ENCODE measurements at places on chromosomes 6 and 20.

GRCh38 chr6:161493576-161494118 lies 219.8 kb upstream of the AGPAT4 start:
- no peak for DNase-seq

DNA sequence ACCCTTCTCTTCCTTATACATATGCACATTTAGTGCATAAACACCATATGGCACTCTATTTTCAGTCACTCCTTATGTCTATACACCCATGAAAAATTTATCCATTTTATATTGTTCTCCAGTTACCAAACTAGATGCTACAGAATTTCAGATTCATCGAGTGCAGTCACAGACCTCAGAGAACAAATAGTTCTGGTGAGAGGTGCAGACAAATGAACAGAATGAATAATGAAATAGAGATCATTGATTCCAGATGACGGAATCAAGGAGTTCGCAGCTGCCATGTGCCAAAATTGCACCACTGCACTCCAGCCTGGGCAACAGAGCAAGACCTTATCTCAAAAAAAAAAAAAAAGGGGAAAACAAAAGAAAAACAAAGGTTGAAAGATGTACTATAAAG lies 214.8 kb upstream of the CEP162 start:
- DNase-seq = no peak

GRCh38 chr6:14731611-14732010 lies 514.3 kb upstream of the JARID2 start:
- no peak for DNase-seq

- no peak for DNase-seq
These were observed 50.0 kb downstream of the FKBP5 start for GRCh38 chr6:35638679-35639078.

DNA sequence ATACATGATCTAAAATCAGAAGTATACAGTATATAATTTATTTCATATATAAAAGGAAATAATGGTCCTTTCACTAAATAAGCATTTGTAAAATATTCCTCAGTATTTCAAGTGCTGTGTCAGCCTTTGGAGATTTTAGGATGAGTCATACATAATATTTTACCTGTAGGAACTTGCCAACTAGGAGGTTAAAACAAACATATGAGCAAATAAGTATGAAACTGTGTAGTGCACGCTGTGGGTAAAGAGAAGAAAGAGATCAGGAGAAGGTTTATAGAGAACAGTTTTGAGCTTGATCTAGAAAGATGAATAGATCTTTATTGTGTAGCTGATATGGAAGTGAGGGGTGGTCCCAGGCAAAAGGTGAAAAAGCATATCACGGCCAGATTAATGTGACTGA lies 169.9 kb upstream of the RNF217 start:
- DNase-seq = no peak

GRCh38 chr6:64090352-64090751 lies 454.8 kb downstream of the PHF3 start:
- no peak for DNase-seq

DNA sequence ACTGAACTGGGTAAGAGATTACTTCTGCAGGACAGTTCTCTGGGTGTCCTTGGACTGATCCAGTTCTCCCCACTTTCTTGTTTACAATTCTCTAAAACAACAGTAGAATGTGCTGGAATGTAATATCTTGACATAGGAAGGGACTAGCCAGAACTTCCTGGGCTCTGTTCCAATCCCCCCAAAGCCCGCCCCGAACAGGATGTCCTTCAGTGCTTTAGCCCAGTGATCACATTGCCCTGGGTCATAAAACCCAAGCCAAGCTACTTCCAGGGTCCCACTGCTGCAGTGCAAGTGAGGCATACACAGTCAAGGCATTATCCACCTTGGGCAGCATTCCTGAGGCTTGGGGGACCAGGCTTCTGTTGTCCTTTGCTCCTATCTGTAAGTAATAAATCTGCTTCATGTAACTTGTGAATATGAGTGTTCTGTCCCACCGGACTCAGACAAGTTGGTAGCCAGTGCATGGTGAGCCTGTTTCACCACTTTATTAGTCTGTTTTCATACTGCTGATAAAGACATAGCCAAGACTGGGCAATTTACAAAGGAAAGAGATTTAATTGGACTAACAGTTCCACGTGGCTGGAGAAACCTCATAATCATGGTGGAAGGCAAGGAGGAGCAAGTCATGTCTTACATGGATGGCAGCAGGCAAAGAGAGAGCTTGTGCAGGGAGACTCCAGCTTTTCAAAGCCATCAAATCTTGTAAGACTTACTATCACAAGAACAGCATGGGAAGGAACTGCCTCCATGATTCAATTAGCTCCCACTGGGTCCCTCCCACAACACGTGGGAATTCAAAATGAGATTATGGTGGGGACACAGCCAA lies 23.5 kb downstream of the FITM2 start:
- DNase-seq = no peak

GRCh38 chr20:54208548-54209176 lies 775 bp downstream of the PFDN4 start:
- DNase-seq = no peak

- no peak for DNase-seq
These were observed 4.0 kb upstream of the NNAT start for GRCh38 chr20:37516811-37517750.

- DNase-seq = no peak
These were observed 18.6 kb downstream of the MYCT1 start for GRCh38 chr6:152716322-152716721.

DNA sequence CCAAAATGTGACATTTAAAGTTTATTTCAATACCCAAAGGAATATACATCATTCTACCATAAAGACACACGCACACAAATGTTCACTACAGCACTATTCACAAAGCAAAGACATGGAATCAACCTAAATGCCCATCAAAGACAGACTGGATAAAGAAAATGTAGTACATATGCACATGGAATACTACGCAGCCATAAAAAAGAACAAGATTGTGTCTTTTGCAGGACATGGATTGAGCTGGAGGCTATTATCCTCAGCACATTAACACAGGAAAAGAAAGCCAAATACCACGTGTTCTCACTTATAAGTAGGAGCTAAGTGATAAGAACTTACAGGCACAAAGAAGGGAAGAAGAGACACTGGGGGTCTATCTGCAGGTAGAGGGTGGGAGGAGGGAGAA lies 22.4 kb downstream of the ATP9A start:
- DNase-seq = no peak

- DNase-seq = no peak
These were observed 51.6 kb downstream of the CYP24A1 start for GRCh38 chr20:54122189-54122588.

- DNase-seq = no peak
These were observed 146.5 kb downstream of the SYCP2 start for GRCh38 chr20:59786801-59787537.

- no peak for DNase-seq
These were observed 51.5 kb upstream of the TMEM200A start for GRCh38 chr6:130314271-130314670.

GRCh38 chr6:88360203-88360797 lies 194.2 kb upstream of the CNR1 start:
- DNase-seq = no peak

DNA sequence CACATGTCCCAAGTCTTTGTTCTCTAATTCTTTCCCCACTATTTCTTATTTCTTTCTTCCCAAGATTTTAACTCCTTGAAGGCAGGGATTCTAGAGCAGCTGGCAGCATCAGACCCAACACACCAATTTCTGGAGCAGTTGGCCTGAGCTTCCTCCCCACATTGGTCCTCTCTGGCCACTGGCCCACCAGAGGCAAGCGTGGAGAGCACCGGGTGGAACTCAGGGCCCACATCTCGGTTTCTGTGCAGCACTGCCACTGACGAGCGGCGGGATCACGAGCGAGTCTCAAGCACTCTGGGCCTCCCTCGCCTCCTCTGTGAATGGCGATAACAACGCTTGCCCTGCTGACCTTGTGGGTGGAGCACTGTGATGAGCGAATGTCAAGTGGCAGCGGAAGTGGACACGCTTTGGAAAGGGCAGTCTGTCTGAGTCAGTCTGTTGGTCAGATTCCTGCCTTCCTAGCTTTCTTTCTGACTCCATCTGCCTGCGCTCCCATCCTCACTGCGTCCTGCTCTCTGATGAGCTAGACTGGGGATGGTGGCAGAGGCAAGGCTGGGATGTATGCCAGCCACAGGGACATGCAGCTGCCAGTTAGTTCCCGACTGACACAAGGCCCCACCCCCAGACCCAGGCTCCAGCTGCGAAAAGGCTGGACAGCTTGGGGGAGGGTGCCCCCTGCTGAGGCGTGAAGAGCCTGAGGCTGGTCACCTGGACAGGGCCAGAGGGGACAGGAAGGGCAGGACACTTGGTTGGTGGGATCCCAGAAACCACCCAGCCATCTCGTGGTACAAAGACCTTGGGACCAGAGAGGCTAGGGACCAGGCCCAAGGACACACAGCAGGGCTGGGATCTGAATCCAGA lies 4.5 kb upstream of the SPDEF start:
- no peak for DNase-seq

DNA sequence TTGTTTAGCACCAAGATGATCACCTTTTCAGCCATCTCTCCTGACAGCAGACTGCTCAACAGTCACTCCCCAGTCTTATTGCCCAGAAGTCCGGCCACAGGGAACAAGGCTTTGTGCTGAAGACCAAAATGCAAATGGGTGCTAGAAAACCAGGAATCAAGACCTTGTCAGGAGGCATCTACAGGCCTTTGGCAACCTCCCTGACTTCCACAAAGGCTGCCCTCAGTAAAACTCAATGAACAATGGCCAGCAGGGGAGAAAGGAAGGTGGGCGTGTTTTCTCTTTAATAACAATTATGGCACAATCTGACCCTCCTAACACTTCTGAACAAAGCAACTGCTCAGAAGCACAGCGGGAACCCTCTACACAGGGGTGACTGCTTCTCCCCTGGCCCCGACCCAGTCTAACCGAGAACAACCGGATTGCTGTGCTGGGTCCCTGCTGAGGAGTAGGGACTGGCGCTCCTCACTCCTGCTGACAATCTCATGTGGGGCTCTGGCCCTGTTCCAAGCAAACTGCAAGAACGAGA lies 41.6 kb downstream of the PLCG1 start:
- no peak for DNase-seq

- DNase-seq = no peak
These were observed 466 bp upstream of the PSMB1 start for GRCh38 chr6:170553534-170554012.

GRCh38 chr6:85464260-85464644 lies 14.4 kb downstream of the NT5E start:
- DNase-seq = no peak

DNA sequence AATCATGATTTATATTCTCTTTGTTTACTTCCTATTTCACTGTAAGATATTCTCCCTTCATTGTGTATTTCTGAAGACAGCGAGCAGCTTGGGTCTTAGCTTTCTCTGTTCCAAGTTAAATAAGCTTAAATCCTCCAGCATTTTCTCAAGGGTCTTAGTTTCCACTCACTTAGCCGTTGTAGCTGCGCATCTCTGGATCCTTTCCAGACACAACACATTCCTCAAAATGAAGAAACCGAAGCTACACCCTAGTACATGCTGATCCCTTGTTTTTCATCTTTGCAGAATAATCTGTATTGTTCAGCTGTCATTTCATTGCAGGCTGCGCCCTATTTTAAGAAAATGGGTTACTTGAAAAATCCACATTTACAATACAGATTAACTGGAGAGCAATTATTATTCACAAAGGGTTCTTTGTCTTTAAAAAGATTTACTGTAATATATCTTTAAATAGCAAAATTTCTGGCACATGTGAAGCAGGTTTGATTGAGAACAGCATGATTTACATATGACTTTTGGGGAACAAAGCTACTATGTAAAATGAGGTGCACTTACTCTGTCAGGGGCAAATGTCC lies 375.8 kb downstream of the QKI start:
- DNase-seq = no peak

- DNase-seq = no peak
These were observed 464.3 kb upstream of the BTBD3 start for GRCh38 chr20:11453430-11453829.

DNA sequence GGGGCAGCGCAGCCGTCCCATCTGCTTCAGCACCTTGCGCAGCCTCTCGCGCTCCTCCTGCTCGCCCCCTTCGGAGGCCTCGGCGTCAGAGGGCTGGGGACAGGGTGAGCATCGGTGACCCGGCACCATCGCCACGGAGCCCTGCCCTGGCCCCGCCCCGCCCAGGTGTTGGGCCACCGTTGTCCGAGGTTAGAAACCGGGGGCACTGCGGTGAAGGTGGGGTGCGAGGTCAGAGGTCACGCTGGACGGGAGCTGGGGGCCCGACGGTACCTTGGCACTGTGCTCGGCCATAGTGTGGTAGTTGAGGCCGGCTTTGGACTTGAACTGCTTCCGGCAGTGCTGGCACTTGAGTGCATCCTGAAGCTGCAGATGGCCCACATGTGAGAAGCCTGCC lies 6.4 kb downstream of the ZNF512B start:
- no peak for DNase-seq

GRCh38 chr20:6956574-6956973 lies 189.1 kb downstream of the BMP2 start:
- no peak for DNase-seq

DNA sequence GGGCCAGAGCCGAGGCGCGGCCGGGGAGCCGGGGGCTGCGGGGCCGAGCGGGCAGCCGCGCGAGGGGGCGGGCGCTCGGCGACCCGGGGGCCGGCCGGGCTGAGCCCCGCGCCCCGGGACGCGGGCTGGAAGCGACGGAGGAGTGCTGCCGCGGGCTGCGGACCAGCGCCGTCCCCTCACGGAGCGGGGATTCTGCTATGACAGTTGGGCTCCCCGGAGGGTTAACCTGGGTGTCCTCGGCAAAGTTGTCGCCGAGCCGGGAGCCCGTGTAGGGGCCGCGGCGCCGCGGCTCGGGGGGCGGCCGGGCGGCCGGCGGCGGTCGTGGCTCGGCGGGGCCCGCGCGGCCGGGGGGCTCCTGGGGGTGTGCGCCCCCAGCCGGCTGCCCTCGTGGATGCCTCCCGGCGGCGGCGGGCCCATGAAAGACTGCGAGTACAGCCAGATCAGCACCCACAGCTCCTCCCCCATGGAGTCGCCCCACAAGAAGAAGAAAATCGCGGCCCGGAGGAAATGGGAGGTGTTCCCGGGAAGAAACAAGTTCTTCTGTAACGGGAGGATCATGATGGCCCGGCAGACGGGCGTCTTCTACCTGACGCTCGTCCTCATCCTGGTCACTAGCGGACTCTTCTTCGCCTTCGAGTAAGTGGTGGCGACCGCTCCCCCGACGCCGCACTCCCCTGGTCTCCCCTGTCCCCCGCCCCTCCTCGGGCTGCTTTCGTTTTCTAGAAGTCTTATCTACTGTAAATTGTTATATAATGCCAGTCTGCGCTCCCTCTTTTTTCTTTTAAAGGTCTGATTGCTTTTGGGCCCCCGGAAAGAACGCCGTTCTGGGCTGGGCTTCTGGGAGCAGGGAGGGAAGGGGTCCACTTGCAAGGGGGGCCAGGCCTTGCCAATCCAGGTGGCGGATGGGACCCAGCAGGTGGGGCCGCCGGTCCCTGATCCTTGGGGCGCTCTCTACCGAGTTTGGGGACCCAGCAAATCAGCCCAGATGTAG lies 936 bp downstream of the ZDHHC14 start:
- peak; percentile 36 for DNase-seq

- no peak for DNase-seq
These were observed 21.0 kb upstream of the NOL4L start for GRCh38 chr20:32606107-32606506.

All from T-helper 17 cell (primary cell).